CD4-positive, alpha-beta T cell treated with Interleukin-15 for 4 hours (primary cell): ENCODE measurements at places on chromosomes 3 and 15.

- no peak for DNase-seq
Observed at GRCh38 chr15:64122936-64123351, 27.2 kb downstream of the SNX1 start.

- DNase-seq, result no peak
Observed at GRCh38 chr3:49845694-49846093, 10.7 kb downstream of the TRAIP start.

- no peak for DNase-seq
Observed at GRCh38 chr3:59607656-59608055, 557.8 kb upstream of the CFAP20DC start.

DNA sequence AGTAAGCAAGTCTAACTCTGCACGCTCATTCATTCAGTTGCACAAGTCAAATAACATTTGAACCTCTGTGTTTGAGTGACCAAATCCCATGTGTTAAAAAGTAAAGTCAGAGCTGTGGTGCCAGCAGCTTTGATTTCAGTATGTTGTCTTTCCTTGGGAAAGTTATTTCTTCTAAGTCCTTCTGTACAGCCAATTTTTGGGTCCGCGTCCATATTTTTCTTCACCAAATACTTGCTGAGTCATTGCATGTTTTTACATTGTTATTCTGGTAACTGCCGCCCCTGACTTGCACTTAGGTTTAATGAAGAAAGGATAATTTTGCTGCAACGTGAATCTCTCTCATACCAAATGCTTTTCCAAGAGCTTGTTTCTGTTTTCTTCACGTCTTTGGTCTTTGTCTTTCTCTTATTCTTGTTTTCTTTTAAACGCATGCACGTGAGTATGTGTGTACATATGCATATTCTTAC is 56.7 kb downstream of the PLS1 start:
- DNase-seq, result no peak

- no peak for DNase-seq
Observed at GRCh38 chr15:90642464-90643300, 74.5 kb upstream of the BLM start.
